ENCODE measurements at places on chromosomes 1 and 21. TPM values are rescaled to one million over a fixed set of nuclear protein-coding genes. Genes with fewer than 3 reads are reported as not detected.

- no peak for DNase-seq
Observed at GRCh38 chr1:108054396-108054795, 89.4 kb upstream of the VAV3 start.

The ASCL5 gene
- total RNA-seq: not detected

DNA sequence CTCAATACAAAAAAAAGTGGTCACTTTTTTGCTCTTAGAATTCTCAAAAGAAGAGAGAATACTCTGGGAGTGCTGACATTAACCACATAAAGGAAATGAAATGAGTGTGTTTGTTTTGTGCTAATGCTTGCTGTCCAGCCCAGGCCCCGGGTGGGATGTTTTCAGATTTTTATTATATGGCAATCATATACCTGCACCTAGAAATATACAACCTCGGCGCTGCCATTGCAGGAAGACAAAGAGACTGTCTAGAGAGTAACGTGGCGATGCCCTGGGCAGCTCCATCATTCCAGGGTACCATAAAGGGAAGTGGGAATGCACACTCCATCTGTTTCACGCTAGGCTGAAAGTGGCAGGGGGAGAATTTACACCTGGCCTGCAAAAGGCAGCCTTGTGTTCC lies 7.1 kb downstream of the BACE2 start:
- no peak for DNase-seq

GRCh38 chr1:89780721-89781120 lies 40.1 kb upstream of the LRRC8D start:
- DNase-seq: peak; percentile 78

GRCh38 chr1:54814126-54814498 lies 13.0 kb upstream of the TTC22 start:
- no peak for DNase-seq

GRCh38 chr1:94142022-94142421 lies 21.1 kb upstream of the ABCA4 start:
- peak; percentile 90 for DNase-seq

DNA sequence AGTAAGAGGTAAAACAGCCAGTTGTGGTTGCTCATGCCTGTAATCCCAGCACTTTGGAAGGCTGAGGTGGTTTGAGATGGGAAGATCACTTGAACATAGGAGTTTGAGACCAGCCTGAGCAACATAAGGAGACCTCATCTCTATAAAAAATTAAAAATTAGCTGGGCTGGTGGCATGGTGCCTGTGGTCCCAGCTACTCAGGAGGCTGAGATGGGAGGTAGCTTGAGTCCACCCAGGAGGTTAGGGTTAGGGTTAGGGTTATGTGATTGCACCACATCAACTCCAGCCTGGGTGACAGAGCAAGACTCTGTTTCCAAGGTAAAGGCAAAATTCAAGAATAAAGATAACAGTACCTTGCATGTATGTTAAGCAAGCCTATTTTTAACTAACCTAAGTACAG lies 3.5 kb downstream of the SAMSN1 start:
- no peak for DNase-seq

GRCh38 chr1:15046487-15047165 lies 106.9 kb upstream of the TMEM51 start:
- peak; percentile 80 for DNase-seq

The FOXD2 gene
- total RNA-seq: not detected

The C4BPB gene
- total RNA-seq: not detected

- no peak for DNase-seq
Observed at GRCh38 chr1:8460132-8460544, 142.2 kb downstream of the SLC45A1 start.

The CRB1 gene
- not detected for total RNA-seq

DNA sequence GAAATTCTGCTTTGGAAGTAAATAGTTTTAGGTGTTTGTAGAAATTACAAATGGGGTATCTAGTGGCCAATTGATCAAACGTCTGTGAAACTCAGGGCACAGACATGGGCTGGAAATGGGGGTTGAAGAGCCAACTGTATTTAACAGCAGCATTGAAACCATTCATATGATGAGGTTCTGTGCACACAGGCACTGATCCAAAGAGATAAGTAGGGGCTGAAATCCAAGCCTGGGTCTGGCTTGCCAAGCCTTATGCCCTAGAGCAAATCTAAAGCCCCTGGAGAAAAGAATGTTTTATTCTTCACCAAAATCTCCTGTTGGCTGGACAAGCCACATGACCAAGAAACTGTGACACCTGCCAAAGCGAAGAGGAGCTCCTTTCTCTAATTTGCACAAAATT lies 67.6 kb upstream of the ST6GALNAC5 start:
- DNase-seq: no peak

The PAPPA2 gene
- total RNA-seq: 0.52 TPM

GRCh38 chr1:219476116-219476515 lies 136.8 kb downstream of the ZC3H11B start:
- no peak for DNase-seq

- peak; percentile 71 for DNase-seq
Observed at GRCh38 chr1:186375929-186376319, 286 bp downstream of the ODR4 start.

The UBR4 gene
- 61.1 TPM for total RNA-seq

DNA sequence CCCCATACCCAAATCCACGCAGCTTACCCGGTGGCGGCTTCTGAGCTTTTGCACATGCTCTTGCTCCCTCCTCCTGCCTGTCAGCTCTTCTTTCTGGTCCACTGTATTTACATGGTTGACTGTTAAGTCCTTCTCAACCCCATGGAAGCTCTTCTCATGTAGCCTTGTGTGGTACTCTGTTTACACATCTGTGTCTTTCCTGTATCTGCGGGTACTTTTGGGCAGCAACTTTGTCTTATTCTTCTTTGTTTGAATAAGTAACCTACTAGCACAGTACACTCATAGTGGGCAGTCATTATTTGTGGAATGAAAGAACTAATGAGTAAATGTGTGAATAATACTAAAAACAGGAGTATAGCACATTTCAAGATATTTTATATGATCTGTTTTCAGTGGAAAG lies 88.5 kb upstream of the GPR88 start:
- no peak for DNase-seq

- peak; percentile 93 for DNase-seq
Observed at GRCh38 chr1:207240325-207241101, 81.0 kb upstream of the CD55 start.

DNA sequence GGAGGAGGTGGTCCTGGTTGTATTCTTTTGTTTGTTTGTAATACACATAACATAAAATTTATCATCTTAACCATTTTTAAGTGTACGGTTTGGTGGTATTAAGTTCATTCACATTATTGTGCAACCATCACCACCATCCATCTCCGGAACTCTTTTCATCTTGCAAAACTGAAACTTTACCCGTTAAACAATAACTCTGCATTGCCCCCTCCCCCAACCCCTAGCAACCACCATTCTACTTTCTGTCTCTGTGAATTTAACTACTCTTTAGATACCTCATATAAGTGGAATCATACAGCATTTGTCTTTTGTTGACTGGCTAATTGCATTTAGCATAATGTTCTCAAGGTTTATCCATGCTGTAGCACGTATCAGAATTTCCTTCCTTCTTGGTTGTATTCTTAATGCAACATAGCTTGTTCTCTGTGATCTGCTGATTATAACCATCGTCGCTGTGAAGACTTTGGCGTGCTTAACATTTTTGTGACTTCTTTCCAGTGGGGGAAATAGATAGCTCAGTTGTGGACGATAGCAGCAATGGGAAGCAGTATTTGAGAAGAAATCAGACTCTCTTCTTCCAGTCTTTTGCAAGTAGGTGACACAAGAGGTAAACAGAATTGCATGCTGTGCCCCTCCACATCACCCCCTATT lies 117.5 kb upstream of the HOOK1 start:
- DNase-seq: peak; percentile 50

The BGLAP gene
- 0.15 TPM for total RNA-seq

The FCRL1 gene
- not detected for total RNA-seq

The PARP1 gene
- 127 TPM for total RNA-seq

- DNase-seq: peak; percentile 27
Observed at GRCh38 chr1:40363721-40364120, 9.8 kb upstream of the SMAP2 start.

DNA sequence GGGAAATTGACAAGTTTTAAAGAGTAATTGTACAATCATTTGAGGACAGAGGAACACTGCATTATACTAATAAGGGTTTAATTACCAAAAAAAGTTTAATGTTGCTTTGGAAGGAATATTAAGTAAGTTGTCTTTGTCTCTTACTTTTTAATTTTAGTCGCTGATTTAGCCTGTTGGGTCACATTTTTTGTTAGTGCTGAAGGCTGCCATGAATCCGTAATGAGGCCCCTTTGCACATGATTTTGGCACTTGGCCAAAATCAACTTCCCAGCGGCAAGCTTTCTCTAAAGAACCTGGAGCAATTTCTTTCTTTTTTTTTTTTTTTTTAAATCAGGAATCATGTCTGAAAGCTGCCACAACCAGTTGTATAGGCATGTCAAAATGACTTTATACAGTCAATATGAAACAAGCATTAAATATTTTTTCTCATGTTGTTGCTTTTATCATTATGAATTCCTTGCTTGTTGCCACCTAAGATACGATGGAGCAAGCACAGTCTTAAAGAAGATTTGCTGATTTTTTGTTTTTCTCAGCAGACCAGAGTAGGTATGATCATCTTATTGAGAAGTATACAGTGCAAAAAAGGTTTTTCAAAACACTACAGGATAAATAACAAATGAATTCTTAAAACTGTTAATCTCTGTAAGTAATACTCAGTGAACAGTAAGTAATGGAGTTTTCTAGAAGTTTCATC lies 690.4 kb downstream of the USP25 start:
- peak; percentile 72 for DNase-seq

The LRRC38 gene
- not detected for total RNA-seq

DNA sequence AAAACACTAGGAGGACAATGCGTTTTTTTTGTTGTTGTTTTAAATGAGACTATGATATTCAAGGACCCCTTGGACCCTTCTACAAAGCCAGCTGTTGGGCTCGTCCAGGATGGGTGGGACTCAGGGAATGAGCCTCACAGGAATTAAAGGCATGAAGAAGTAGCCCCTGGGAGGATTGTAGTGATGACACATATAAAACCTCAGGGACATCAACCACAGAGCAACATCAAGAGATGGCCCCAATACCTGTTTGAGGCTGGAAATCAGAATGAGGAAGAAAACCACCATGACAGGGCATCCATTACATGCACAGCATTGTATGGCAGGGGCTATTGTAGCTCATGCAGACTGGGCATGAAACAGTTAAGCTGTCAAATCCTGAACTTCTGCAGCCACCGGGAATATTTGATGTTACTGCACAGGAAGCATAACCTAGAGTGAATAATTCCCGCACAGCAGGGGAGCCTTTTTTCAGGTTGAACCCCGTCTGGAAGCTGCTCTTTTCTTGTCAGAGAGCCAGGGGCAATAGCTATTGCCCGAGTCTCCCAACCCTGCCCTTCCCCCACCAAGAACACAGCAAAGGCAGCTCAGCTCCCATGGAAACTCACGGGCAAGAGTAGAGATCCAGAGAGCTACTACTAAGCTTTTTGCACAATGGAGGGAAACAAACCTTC lies 140.2 kb upstream of the FGGY start:
- peak; percentile 44 for DNase-seq

DNA sequence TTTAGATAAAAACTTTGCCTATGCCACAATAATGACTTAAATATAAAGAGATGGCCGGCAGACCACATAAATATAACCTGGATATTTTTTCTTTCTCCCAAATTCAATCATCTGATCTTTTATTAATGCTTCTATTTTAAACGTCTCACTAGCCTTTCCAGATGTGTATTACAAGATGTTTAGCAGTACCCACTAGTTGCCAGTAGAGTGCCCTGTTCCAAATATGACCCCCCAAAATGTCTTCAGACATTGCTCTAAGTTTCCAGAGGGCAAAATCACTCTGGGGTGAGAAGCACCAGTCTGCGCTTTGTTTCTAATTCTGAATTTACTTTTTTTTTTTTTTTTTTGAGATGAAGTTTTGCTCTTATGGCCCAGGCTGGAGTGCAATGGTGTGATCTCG lies 268.1 kb downstream of the GRIK1 start:
- DNase-seq: no peak

GRCh38 chr1:221816899-221817298 lies 75.0 kb upstream of the DUSP10 start:
- DNase-seq: peak; percentile 99

The DNASE2B gene
- total RNA-seq: not detected

The MYOG gene
- not detected for total RNA-seq

The SLC27A3 gene
- total RNA-seq: 5.0 TPM

GRCh38 chr1:111719135-111719534 lies 20.1 kb downstream of the INKA2 start:
- no peak for DNase-seq

DNA sequence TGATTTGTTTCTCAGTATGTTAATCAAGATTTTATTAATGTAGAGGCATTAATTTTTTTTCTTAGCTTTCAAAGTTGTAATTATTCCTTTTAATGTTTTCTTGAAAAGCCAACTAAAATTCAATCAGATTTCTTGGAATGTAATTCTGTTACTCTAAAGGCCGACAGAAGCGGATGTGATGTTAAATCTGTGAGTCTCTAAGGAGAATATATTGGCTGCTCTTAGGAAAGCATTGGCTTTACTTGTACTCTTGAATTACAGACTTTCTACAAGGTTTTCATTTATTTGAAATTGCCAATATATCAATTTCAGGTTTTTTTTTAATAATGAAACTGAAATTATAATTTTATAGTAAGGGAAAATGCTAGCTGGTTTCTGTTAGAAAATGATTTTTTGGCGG lies 29.2 kb downstream of the RRP15 start:
- DNase-seq: no peak

- DNase-seq: peak; percentile 98
Observed at GRCh38 chr21:27572696-27573095, 605.8 kb upstream of the ADAMTS5 start.

DNA sequence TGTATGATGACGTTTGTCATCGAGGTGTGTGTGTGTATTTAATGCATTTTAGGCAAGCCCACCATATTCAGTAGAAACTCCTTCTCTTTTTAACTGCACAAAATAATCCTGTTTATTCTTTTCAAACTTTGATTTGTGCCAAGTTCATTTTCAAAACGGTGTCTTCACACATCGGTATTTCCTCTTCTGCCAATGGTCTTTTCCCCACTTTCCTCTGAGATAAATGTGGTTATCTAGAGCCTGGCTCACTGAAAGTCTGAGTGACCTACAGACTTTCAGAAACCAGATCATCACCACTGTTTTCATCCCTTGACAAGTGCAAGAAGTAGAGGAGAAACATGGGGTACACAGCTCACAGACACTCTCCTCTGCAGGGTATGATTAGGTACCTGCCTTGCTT lies 69.4 kb downstream of the GPATCH2 start:
- no peak for DNase-seq

The VCAM1 gene
- 57.8 TPM for total RNA-seq

All from renal cortical epithelial cell (primary cell).